ENCODE measurements at places on chromosomes 7 and 10.

GRCh38 chr10:110774069-110775019 is 97.4 kb upstream of the PDCD4 start:
- no peaks in the 10 kb centered on the region for H3K4me1 ChIP-seq
- H3K27me3 ChIP-seq = no peaks in the 10 kb centered on the region
- H3K4me3 ChIP-seq = no peak overlapping the region
- no peaks in the 10 kb centered on the region for H3K36me3 ChIP-seq
- DNase-seq = no peak
- H3K27ac ChIP-seq = no peak overlapping the region

GRCh38 chr10:70564901-70565351 is 37.6 kb downstream of the PRF1 start:
- DNase-seq = no peak
- no peak overlapping the region for H3K27ac ChIP-seq
- H3K36me3 ChIP-seq = no peaks in the 10 kb centered on the region
- H3K27me3 ChIP-seq = no peaks in the 10 kb centered on the region
- no peaks in the 10 kb centered on the region for H3K4me1 ChIP-seq

DNA sequence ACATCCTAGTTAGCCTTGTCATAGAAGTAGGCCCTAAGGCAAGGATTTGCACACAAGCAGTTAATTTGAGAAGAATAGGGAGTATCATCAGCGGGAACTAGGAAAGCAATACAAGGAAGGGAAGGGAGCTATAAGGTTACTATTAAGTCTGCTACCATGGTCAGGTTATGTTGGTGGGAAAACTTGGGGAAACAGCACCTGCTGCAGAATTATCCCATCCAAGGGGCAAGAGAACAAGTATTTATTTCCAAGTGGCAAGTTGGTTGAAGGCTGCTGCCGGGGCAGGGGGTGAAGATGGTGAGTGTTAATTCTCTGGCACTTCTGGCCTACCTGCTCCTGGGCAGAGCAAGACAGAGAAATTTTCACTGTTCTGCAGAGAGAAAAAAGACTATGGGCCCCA is 55.0 kb downstream of the CAV1 start:
- no peak overlapping the region for H3K4me3 ChIP-seq
- no peaks in the 10 kb centered on the region for H3K4me1 ChIP-seq
- no peaks in the 10 kb centered on the region for H3K36me3 ChIP-seq
- H3K27ac ChIP-seq = no peak overlapping the region

DNA sequence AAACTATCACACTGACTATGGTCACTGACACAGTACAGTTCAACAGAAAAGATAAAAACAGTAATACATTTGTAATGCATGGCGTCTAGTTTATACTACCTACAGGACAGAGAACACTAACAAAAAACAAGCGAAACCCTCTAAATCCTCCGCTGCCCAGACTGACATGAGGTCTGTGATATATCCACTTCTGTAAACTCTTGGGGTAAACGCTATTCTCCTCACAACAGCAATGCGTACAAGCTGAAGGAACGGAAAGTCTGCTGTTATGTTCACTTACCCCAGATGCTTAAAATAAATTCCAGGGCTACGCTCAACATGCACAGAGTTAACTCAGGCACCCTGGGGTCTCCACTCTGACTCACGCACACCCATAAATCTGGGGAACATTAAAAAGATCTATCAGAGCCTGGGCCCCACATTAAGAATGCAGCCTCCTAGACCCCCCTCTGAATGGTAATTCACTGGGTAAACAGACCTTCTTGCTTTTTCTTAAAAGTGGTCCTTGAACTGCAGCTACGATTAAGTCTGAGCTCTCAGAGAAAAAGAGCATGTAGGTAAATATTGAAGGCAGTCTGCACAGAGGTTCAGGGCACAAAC is 105.6 kb downstream of the CTBP2 start:
- no peaks in the 10 kb centered on the region for H3K36me3 ChIP-seq
- no peak overlapping the region for H3K4me3 ChIP-seq
- H3K4me1 ChIP-seq = peaks cover 39% of the 10 kb centered on the region
- no peaks in the 10 kb centered on the region for H3K27me3 ChIP-seq
